ENCODE measurements at places on chromosomes 2 and 18. TPM values are rescaled to one million over a fixed set of nuclear protein-coding genes. Genes with fewer than 3 reads are reported as not detected.
A peak's percentile ranks its signal among the peaks of the same experiment; 100 is the strongest.

DNA sequence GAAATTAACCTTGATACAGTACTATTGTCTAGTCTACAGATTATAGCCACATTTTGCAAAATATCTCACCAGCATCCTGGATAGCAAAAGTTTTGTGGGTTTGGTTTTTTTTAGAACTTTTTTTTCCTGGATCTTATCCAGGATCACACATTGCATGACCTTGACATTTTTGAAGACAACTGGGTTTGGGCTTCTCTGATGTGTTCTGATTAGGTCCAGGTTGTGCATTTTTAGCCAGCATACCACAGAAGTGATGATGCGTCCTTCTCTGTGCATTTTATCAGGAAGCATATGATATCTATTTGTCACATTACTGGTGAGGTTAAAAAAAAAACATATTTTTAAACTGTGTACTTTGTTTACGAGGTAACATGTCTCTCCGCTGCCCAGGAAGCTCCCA is 221.0 kb upstream of the OSR1 start:
- peak; percentile 13 for DNase-seq

Gene ANKRD62
- not detected for polyA plus RNA-seq

GRCh38 chr2:113225263-113226259 is 51.8 kb downstream of the PSD4 start:
- DNase-seq, result peak; percentile 49

Gene SKOR2
- not detected for polyA plus RNA-seq

GRCh38 chr18:56563568-56563967 is 74.8 kb downstream of the TXNL1 start:
- DNase-seq, result no peak

DNA sequence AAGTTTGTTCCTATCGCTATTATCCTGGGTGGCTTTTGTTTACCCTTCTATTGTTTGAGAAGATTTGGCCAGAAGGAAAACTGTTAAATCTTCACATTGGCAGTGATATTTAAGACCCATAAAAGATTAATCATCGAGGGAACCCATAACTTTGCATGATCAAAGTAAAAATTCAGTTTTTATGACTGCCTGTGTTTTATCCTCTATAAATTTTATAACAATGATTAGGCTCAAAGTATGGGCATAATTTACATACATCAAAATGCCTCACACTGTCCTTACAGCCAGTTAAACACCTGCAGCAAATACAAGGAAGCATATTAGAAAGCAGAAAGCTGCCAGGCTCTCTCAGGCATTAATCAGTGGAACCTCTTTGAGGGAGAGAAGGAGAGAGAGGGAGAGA is 289.1 kb downstream of the ICOS start:
- no peak for DNase-seq

Gene POMC
- polyA plus RNA-seq, result 3.6 TPM

Gene PJVK
- polyA plus RNA-seq, result 1.6 TPM

All from GM23248 (cell line).